ENCODE measurements at places on chromosomes 5 and 9.

DNA sequence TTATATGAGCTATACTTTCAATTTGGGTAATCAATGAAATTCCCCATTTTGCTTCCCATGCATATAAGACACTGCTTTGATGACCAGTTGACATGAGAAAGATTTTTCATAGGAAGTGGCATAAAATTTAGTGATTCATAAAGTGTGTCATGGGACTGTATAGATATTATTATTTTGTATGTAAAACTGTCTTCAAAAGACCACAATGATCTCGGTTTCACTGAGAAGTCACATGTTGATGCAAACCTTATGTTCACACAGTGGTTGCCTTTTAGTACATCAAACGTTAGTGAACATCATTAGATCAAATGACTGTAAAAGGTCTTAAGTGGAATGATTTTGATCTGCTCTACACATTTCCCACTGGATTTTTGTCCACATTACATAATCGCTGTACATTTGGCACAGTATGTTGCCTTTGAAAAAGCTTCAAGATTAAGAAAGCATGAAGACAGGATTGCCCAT is 349.2 kb upstream of the MEF2C start:
- DNase-seq: no peak

GRCh38 chr5:111383288-111383970 is 128.9 kb downstream of the STARD4 start:
- peak; percentile 10 for DNase-seq

- DNase-seq: no peak
These were observed 28.9 kb downstream of the DCP2 start for GRCh38 chr5:113005454-113005853.

DNA sequence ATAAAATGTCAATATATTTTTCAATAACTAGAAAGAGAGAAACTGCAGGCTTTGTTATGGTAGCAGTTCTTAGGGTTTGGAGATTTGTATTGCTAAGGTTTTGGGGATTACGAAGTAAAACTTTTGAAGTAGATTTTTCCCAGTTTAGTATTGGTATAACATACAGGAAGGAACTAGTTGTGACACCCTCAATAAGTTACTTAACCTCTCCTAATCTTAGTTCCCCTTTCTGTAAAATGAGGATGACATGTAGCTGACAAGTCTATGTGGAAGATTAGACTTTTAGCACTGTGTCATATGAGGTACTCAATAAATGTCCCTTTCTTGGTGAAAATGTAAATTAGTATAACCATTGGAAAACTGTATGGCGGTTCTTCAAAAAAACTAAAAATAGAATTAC is 73.4 kb upstream of the ATG10 start:
- no peak for DNase-seq

DNA sequence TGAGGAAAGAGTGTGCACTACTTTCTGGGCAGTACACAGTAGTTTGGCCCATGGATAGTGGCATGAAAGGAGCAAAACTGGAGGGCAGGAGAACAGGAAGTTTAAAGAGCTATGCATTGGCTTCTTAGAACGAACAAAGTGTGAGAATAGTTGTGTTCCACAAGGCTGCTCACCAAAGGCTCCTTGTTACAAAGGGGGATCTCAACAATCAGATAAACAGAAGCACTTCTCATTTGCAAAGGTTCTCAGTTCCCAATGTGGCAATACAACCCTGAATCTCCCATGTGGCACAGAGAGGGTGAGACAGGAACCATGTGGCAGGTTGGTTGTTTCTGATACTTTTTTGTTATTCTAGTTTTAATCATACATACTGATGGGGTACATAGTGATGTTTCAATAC is 158.4 kb downstream of the CARTPT start:
- no peak for DNase-seq

GRCh38 chr5:115526604-115527003 is 18.0 kb downstream of the FEM1C start:
- DNase-seq: no peak

- DNase-seq: no peak
These were observed 31.2 kb upstream of the EXOC3 start for GRCh38 chr5:411728-412127.

DNA sequence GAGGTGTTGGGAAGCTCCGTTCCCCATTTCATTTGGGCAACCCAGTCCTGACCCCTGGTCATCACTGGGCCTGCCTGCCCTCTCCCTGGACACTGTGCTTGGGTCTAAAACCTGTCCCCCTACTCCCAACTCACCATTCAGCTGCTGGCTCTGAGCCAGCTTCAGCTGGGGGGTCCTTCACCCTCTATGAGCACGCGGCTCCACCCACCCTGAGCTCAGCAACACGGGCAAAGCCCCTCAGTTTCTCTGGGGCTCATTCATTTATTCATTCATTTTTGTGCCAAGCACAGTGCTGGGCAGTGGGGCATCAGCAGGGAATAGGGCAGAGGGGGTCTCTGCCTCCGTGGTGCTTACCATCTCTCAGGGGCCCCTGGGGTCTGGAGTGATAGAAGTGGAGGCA is 199.8 kb upstream of the MVB12B start:
- DNase-seq: no peak

DNA sequence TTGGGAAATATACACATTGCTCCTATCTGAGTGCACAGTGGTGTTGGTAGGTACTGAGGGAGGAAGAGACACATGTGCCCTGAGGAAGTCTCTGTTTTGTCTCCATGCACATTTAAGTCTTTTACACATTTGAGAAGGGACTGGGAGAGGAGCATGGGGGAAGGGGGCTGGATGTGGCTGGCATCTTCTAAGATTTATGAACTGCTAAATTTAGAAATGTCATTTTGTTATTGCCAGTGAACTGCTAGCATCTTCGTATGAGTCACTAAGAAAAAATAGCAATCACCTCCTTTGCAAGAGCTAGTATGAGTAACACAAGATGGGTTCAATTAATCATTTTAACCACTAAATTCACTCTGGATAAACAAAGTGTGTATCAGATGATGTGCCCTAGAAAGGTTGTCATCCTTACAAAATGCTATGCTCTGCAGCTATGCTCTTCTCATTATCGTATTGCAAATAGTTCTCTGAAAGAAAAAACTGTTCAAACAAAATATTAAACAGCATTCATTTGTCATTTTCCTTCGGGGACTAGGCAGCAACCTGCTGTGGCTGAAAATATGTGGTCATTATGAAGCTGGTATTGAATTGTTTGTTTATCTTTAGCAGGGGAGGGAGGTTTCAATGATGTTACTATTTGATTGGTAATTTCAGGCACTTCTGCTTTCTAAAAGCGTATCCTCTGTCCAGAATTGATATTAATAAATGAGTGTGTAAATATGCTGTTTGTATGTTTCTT is 236.5 kb downstream of the DMRTA1 start:
- DNase-seq: peak; percentile 46
